NCI-H2081 treated with DMSO at 0.1 percent for 48 hours (cell line): ENCODE measurements at places on chromosomes 7 and 10.
A peak's percentile ranks its signal among the peaks of the same experiment; 100 is the strongest.

GRCh38 chr10:109282510-109282909 is 640.8 kb downstream of the XPNPEP1 start:
- no peak for DNase-seq

- DNase-seq, result no peak
These were observed 28.7 kb downstream of the TMEM106B start for GRCh38 chr7:12239806-12240205.

DNA sequence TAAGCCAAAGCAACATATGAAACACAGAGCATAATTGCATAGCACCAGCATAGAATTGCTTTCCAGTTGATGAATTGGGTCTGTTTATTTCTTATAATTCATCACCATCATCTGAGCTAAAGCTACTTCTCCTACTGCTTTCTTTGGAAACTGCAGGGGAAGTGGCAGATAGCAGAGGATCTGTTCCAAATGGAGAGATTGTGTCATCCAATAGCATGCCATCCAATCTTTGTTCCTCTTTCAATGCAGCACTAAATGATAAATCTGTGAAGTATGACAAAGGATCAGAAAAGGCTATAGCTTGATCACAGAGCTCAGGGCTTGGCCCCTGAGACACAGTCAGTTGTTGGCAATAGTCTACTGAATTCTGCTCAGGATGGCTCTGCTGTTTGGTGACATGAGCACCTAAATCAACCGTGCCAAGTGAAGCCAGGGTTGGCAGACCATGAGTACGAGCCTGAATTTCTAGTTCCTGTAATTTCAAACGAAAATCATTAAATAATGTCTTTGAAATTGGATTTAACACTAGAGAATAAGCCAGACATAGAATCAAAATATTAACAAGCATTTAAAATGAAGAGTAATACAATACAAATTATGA is 90.0 kb downstream of the TFEC start:
- DNase-seq, result no peak

GRCh38 chr7:159094023-159094740 is 50.5 kb downstream of the VIPR2 start:
- peak; percentile 30 for DNase-seq

- no peak for DNase-seq
These were observed 68.1 kb upstream of the NPTX2 start for GRCh38 chr7:98548971-98549370.

- no peak for DNase-seq
These were observed 112.0 kb downstream of the EBF3 start for GRCh38 chr10:129851941-129852640.

DNA sequence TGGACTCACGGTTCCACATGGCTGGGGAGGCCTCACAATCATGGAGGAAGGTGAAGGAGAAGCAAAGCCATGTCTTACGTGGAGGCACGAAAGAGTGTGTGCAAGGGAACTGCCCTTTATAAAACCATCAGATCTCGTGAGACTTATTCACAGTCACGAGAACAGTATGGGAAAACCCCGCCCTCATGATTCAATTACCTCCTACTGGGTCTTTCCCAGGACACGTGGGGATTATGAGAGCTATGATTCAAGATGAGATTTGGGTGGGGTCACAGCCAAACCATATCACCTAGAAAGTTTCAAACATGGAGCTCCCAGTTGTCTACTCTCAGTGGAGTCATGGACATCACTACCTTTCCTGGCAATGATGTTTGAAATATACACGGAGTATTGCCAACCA is 49.6 kb downstream of the CYCS start:
- no peak for DNase-seq

DNA sequence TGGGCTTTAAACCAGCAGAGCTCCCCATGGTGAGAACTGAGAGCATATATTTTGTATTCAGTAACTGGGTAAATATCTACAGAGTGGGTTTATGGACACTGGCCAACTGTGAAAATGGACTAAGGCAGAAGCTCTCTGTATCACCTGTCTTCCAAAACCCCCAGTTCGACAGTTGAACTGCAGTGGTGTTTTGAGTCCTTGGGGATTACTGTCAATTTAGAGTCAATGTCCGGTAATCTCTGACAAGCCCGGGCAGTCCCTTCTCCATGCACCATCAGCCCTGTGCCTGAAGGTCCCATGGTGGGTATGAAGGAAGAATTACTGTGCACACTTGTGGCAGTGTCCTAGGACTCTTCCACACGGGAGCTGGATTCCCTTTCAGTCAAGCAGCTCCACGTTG is 235.0 kb downstream of the CCSER2 start:
- DNase-seq, result peak; percentile 68

GRCh38 chr10:97540669-97541500 is 31.7 kb upstream of the ANKRD2 start:
- no peak for DNase-seq

- DNase-seq, result no peak
These were observed 1128.5 kb downstream of the TYW1 start for GRCh38 chr7:68125168-68125567.

DNA sequence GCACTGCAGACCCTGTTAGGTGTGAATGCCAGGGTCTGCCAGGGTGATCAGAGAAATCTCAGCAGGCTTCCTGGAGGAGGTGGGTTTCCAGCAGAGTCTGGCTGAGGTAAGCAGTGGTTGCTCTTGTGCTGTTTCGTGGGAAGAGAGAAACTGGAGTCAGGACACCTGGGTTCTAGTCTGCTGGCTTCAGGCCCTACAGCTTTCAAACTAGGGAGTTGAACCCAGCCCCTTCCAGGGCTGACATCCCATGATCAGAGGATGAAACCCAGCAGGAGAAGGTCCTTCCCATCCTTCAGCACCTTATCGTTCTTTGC is 116.8 kb downstream of the CDH23 start:
- DNase-seq, result no peak

- no peak for DNase-seq
These were observed 61.8 kb upstream of the TRIL start for GRCh38 chr7:29019896-29020295.

- no peak for DNase-seq
These were observed 62.3 kb downstream of the TMEM26 start for GRCh38 chr10:61390851-61391250.

GRCh38 chr10:110759523-110759922 is 112.2 kb upstream of the PDCD4 start:
- DNase-seq, result no peak

DNA sequence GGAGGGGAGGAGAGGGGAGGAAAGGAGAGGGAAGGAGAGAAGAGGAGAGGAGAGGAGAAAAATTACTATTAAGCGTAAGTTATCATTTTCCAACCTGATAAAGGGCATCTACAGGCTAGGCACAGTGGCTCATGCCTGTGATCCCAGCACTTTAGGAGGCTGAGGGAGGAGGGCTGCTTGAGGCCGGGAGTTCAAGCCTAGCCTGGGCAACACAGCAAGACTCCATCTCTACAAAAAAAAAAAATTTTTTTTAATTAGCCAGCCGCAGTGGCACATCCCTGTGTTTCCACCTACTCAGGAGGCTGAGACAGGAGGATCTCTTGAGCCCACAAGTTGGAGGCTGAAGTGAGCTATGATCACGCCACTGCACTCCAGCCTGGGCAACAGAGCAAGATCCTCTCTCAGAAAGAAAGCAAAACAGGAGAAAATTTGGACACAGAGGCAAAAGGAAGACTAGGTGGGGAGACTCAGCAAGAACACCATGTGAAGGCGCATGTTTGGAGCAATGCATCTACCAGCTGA is 35.2 kb upstream of the GTF2I start:
- no peak for DNase-seq

- no peak for DNase-seq
These were observed 183.2 kb upstream of the ITGB1 start for GRCh38 chr10:33141251-33141650.

- no peak for DNase-seq
These were observed 397.2 kb downstream of the EXOC4 start for GRCh38 chr7:133650069-133650468.

GRCh38 chr10:49613165-49613881 is 514 bp upstream of the CHAT start:
- DNase-seq, result no peak

DNA sequence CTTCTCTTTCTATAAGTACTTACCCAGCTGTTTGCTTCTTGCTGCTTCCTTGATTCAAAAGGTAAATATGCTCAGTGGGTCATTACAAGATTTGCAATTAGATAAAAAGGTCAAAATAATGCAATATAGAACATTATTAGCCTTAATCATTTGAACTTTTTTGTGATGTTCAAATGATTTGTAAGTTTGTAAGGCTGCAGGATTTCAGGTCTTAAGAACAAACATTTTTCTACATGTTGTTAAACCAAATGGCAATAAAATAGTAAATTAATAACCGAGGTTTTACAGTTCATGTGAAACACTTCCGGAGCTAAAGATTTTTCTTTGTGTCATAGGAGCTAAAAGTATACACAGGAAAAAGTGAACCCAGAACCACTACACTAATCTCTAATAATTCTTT is 16.2 kb upstream of the SCIN start:
- no peak for DNase-seq

- DNase-seq, result no peak
These were observed 13.8 kb downstream of the BAIAP2L1 start for GRCh38 chr7:98387131-98387530.

DNA sequence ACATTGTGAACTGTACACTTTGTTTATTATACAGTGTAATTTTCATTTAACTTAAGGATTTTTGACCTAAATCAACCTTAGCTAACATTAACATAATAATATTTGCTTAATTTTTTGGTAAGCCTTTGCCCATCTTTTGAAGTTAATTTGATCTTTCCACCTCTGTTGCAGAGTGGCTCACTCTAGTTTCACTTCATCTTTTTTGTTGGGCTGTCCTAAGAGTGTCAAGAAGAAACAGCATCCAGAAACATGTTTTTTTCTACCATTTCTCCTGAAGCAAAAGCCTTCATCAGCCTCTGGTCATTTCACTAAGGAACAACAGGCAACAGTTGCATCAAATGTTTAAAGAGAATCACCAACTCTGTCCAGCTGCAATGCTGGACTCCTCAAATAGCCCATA is 824.7 kb downstream of the REEP3 start:
- no peak for DNase-seq

GRCh38 chr10:124229201-124229988 is 136.0 kb upstream of the CHST15 start:
- DNase-seq, result no peak

- no peak for DNase-seq
These were observed 24.7 kb downstream of the DNAJB12 start for GRCh38 chr10:72330069-72330426.

DNA sequence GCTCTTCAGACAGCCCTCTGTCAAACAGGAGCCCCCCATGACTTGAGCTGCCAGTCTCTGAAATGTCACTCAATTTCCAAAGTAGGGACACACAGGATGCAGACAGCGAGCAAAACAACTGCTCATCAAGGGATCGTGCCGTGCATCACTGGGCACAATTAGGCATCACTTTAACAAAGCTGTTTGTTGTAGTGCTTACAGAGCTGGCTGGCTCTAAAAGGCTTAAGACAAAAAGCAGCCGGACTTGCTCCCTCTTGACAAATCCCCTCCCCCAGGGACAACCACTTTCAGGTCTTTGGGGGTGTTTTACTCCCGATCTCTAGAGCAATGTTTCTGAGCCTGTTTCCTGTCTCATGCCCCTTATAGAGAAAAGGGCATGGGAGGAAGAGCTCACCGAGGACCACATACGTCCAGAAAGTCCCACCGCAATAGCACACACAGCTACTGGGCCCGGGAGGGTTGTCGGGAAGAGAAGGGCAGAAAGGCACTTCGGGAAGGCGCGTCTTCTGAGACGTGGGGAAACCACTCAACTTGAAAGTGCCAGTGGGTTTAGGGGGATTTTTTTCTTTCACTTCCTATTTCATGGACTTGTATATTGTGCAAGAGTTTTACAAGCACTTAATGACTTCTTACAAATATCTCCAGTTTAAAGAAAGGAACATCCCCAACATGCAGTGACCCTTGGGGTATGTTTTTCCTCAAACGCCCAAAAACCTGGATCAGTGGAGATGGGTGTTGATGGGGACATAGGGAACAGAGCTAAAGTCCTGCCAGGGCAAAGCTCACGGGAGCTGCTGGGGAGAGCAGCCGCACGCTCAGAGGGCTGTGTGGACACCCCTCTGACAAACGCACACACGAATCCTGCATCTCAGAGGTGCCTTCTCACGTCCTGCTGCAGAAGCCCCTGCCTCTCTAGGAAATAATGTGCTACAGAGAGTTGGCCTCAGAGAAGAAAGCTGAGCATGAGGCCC is 27.1 kb downstream of the LRRC20 start:
- DNase-seq, result no peak

DNA sequence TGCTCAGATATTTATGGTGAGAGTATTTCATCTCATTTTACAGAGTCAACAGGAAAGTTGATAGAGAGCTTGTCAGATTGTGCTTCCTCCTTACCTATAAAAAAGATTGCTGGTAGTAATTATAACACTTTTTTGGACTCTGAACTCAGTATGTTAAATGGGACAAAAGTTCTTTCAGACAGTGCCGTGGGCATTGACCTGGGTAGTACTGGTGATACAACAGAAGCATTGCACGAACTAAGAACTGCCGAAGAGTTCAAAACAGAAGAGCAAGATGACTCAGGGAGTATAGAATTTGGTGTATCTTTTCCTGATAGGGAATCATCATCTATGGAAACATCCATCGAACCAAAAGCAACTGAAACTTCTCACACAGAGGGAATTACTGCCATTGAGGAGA is 58.6 kb downstream of the LOXL4 start:
- no peak for DNase-seq

- DNase-seq, result no peak
These were observed 23.2 kb downstream of the COL1A2 start for GRCh38 chr7:94417901-94418300.

DNA sequence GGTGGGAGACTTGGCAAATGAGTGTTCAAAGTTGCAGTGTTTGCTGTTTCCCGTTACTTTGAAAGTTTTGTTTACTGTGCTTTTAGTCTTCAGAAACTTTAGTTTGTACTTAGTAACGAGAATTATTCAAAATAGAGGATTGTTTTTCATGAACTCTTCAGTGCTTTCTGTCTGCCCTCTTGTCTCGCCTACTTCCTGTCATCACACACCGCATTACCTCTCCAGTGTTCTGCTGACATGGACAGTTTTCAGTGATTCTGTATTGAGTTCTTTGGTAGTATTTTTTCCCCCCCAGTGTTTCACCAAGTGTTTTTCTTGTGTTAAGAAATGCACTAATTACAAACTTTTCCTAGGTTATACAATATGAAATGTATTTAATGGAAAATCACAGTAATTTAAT is 207.0 kb downstream of the MLLT10 start:
- DNase-seq, result no peak

DNA sequence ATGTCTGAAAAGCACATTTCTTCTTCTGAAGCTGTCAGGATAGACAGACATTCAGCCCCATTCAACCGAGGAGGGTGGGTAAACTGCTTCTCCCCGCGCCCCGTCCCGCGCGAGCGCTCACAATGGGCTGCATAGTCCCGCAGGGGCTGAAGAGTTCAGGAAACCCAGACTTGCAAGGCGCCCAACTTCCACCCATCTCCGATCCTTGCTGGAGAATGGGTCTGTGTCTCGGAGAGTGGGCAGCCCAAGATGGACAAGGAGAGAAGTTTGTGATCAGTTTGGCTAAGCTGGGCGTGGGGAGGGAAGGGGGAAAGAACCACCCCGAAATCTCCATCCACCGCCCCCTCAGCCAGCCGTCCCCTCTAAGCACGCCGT is 686 bp downstream of the AASS start:
- DNase-seq, result no peak
